Right lobe of liver (tissue), 6 donors: ENCODE measurements at places on chromosomes 4 and X. TPM values are rescaled to one million over a fixed set of nuclear protein-coding genes. Genes with fewer than 3 reads are reported as not detected.

The SMR3B gene
- total RNA-seq = not detected

DNA sequence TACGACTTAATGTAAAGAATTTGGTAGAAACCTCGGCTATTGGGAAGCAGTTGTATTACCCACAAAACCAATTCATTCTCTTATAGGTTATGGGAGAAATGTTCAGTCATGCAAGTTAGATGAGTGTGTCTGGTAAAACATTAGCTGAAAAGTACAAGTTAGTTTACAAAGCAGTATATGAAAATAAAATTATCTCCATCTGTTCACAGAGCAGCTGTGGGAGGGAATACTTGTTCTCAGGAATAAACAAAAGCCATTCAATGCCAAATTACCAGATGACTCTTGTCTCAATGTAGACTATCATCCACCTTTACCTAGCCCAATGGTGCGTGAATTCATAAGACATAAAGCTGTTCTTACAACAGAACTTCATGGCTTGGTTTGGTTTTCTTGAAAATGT lies 28.6 kb downstream of the STAP1 start:
- no peak for DNase-seq
- no peaks in the 10 kb centered on the region for H3K36me3 ChIP-seq
- H3K4me1 ChIP-seq = no peaks in the 10 kb centered on the region
- H3K27me3 ChIP-seq = no peaks in the 10 kb centered on the region

DNA sequence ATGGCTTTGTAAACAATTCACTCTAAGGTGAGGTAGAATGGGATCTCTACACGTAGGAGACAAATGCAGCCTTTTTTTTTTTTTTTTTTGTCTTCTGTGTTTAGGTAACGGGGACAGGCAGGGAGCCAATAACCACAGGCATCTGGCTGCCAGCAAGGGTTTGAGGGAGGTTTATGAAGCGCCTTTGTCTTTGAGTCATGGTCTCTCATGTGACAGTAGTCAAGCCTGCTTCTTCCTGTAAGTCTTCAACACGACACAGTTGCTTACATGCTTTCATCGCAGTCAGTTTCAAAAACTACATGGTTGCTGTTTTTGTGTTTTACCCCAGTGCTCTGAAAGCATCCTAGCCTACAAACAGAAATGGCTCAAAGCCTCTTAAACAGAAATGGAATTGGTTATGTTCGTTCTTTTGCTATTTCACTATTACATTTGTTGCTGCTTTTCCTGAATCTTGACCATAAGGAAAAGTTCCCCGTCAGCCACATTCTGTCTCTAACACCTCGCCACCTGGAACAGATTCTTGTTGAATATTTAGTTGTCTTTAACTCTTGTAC lies 127.8 kb upstream of the METTL14 start:
- no peak overlapping the region for H3K27ac ChIP-seq
- no peaks in the 10 kb centered on the region for H3K4me1 ChIP-seq
- DNase-seq = no peak
- no peaks in the 10 kb centered on the region for H3K27me3 ChIP-seq

GRCh38 chrX:357693-358471 lies 28.8 kb downstream of the PPP2R3B start:
- H3K4me1 ChIP-seq = no peaks in the 10 kb centered on the region
- H3K4me3 ChIP-seq = no peak overlapping the region
- H3K36me3 ChIP-seq = no peaks in the 10 kb centered on the region
- H3K27ac ChIP-seq = no peak overlapping the region
- DNase-seq = no peak
- H3K27me3 ChIP-seq = no peaks in the 10 kb centered on the region

DNA sequence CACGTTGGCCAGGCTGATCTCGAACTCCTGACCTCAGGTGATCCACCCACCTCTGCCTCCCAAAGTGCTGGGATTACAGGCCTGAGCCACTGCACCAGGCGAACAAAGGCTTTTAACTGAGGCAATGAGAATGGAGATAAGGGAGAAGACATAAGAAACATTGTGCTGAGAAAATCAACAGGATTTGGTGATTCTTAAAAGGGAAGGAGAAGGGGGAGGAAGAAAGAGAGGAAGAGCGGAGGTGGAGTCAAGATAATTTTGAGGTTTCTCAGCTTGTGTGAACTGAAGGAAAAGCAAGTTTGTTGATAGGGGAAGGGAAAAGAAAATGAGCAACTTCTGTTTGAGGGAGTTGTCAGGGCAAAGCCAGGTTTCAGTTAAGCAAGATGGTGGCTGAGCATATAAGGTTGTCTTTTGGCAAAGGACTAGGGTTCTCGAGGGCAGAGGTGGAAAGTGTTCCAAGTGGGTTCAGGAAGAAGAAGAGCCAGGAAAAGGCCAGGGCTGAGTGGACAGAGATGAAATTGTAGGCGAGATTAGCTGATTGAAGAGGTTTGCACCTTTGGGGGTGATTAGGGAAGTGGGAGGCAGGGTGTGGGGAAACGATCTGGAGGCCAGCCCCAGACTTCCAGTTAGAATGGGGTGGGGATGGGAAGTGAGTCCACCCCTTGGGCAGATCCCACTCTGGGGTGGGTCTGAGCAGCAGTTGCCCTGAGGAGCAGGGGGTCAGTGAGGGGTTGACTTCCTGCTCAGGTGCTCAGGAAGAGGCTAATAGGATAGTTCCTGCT lies 7.8 kb downstream of the DOCK11 start:
- H3K27ac ChIP-seq = no peak overlapping the region
- H3K36me3 ChIP-seq = no peaks in the 10 kb centered on the region
- no peak for DNase-seq
- H3K4me3 ChIP-seq = no peak overlapping the region
- no peaks in the 10 kb centered on the region for H3K27me3 ChIP-seq
- H3K4me1 ChIP-seq = no peaks in the 10 kb centered on the region
